ENCODE measurements at places on chromosomes 16 and 17.

DNA sequence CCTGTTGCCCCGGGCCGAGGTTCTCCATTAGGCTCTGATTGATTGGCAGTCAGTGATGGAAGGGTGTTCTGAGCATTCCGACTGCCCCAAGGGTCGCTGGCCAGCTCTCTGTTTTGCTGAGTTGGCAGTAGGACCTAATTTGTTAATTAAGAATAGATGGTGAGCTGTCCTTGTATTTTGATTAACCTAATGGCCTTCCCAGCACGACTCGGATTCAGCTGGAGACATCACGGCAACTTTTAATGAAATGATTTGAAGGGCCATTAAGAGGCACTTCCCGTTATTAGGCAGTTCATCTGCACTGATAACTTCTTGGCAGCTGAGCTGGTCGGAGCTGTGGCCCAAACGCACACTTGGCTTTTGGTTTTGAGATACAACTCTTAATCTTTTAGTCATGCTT is 74.2 kb downstream of the HAPSTR1 start:
- DNase-seq: no peak

DNA sequence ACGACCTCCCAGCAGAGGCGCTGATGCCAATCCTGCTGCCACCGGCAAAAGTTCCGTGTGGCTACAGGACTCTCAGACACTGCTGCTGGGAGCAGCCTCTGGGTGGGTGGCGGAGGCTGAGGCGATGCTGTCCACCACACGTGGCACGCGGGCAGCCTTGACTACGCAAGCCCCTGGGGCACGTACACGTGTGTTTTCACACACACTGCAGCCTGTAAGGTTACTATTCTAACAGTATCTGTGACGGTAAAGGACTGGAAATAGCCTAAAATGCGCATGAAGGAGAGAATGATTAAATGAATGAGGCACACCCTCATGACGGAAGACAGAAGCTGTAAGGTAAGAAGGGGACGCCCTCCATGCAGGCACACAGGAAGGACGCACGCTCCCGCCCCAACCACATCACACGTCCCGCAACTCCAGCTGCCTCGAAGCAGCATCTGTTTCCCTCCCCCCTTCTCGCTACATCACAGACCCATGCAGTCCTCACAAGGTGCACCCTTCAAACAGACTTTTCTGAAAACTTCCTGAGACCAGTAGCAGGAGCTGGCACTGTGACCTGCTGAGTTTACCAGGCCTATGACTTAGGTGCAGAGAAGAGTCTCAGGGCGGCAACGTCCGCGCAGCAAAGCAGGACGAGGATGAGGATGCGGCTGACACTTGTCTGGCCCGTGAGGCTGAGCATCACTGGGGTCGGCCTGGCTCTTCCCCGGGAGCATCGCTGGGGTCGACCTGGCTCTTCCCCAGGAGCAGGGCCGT is 28.7 kb upstream of the FASN start:
- DNase-seq: no peak

GRCh38 chr16:593406-593805 is 3.5 kb downstream of the RAB40C start:
- no peak for DNase-seq

- DNase-seq: no peak
These were observed 59.8 kb downstream of the NACA2 start for GRCh38 chr17:61531223-61531622.

GRCh38 chr17:38456031-38456815 is 28.0 kb downstream of the ARHGAP23 start:
- no peak for DNase-seq

- DNase-seq: peak; percentile 80
These were observed 25.7 kb upstream of the SLC47A1 start for GRCh38 chr17:19507775-19508576.

- DNase-seq: no peak
These were observed 9.3 kb upstream of the KREMEN2 start for GRCh38 chr16:2954656-2955381.

- DNase-seq: no peak
These were observed 19.0 kb downstream of the TRPV1 start for GRCh38 chr17:3590231-3590630.

- no peak for DNase-seq
These were observed 132.9 kb upstream of the FOXF1 start for GRCh38 chr16:86377251-86378022.

Measured in left ventricle myocardium inferior (tissue), 1 donor.